ENCODE measurements at places on chromosomes 4 and X.

GRCh38 chrX:139842326-139843185 is 90.3 kb downstream of the ATP11C start:
- no peak for DNase-seq

- no peak for DNase-seq
Observed at GRCh38 chr4:83318666-83319065, 16.0 kb downstream of the HPSE start.

GRCh38 chr4:22471999-22472461 is 43.8 kb downstream of the ADGRA3 start:
- no peak for DNase-seq

DNA sequence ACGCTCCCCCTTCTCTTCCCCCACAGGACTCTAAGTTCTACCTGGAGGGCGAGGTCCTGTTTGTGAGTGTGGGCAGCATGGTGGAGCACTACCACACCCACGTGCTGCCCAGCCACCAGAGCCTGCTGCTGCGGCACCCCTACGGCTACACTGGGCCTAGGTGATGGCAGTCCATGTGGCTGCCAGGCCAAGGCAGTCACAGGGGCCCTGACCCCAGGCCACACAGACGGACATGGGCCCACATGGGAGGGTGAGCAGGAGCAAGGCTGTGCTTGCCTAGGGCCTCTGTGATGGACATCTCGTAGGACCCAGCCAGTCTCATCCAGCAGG is 10.0 kb upstream of the ADD1 start:
- no peak for DNase-seq

DNA sequence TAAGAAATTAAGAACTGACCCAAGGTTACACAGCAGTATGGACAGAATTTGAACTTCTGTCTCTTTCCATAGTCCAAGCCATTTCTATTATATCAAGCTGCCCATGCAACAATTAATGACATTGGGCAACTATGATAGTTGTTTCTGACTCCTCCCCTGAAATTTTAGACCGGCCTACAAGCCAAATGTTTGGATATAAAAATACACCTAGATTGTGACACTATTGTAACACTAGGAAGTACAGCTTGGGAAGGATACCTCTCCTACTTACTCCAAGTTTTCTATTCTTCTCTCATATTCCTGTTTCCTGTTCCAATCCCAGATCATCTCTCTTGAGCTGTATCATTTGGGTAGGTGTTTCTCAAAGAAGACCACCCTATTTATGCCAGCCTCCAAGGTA is 43.5 kb downstream of the RCHY1 start:
- DNase-seq, result no peak

GRCh38 chrX:71910986-71911730 is 513 bp downstream of the NHSL2 start:
- no peak for DNase-seq

DNA sequence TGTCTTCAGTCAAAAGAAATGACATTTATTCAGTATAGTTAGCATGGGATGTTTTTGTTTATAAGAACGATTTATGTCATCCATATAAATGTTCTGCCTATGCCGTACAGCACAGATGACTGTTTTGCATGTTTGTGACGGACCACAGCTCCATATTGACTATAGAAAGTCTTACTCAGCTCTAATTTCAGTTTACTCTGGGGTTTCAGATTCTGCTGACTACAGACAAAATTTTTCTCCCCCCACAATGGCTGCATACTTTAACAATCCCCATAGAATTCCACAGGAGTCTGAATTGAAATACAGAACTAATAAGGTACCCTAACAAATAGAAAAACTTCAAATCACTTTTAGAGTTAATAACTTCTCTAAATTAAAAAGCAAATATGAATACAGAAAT is 191.0 kb downstream of the SCFD2 start:
- no peak for DNase-seq

GRCh38 chr4:69116645-69117321 is 20.5 kb downstream of the UGT2B7 start:
- no peak for DNase-seq

DNA sequence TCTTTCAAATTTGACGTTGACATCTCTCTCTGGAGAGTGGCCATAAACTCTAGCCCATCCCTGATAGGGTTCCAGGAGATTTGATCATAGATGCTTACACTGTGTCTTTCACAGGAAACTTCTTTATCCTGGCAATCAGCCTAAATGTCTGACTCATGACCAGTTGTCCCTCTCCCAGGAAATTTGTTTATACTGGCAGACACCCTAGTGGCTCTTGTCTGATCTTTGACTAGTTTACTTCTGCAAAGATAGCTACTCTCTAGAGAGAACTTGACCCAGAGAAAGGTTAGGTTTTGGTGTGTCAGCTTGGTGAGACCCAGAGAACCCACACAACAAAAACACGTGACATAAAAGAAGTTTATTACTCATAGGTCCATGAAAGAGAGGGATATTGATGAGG is 509.8 kb downstream of the CENPC start:
- peak; percentile 17 for DNase-seq

- DNase-seq, result no peak
Observed at GRCh38 chr4:82898322-82899243, 2.0 kb upstream of the THAP9 start.

Data from NCI-H460 (cell line).